ENCODE measurements at places on chromosomes 11 and 22. TPM values are rescaled to one million over a fixed set of nuclear protein-coding genes. Genes with fewer than 3 reads are reported as not detected.

Gene SSTR3
- total RNA-seq: not detected

Gene SPA17
- 6.8 TPM for total RNA-seq

Gene TCN2
- total RNA-seq: 61.3 TPM

Gene FAM227A
- total RNA-seq: 0.46 TPM

Gene SLC17A6
- not detected for total RNA-seq

GRCh38 chr22:20218987-20219386 is 49.1 kb downstream of the RTN4R start:
- no peak for DNase-seq

GRCh38 chr22:42188808-42189447 is 58.3 kb upstream of the CYP2D6 start:
- DNase-seq: no peak

- no peak for DNase-seq
These were observed 72.7 kb upstream of the PITPNB start for GRCh38 chr22:27991586-27992293.

- peak; percentile 53 for DNase-seq
These were observed 2.4 kb upstream of the RANGAP1 start for GRCh38 chr22:41288245-41288946.

DNA sequence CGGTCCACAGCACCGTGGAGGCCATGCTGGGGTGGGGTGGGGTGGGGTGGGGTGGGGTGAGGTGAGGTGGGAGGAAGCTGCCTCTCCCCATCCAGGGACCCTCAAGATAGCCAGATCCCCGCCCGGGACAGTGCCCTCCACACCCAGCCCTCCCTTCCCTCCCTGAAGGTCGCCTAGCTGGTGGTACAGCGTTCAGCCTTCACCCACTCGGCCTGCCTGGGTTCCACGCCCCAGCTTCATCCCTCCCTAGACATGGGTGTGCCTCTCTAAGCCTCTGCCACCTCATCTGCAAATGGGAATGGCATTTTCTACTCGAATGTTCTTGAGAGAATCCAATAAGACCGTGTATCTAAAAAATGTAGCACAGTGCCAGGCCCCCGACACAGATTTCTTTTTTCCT is 17.8 kb downstream of the KCTD17 start:
- no peak for DNase-seq

- DNase-seq: no peak
These were observed 11.0 kb downstream of the TP53AIP1 start for GRCh38 chr11:128931668-128932067.

DNA sequence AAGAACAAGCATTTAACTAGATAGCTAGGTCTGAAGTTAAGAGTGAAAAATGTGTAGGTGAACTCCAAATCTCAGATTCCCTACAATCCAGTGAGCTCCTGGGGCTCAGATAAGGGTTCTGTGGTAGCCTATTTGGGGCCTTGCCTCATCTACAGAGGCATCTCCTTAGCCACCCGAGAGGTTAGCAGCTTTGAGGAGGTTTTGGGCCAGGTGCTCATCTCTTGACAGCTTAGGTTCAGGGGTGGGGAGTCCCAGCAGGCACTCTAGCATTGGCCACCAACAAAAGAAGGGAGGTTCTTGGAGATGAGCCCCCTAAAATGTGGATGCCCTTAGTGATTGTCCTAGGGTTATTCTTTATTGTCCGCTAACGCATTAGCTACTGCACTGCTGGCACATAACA is 184.4 kb upstream of the B3GAT1 start:
- DNase-seq: no peak

- DNase-seq: no peak
These were observed 17.9 kb downstream of the SIK3 start for GRCh38 chr11:117080370-117080769.

- no peak for DNase-seq
These were observed 1091.9 kb upstream of the RAG2 start for GRCh38 chr11:37689951-37690350.

- DNase-seq: no peak
These were observed 55.6 kb upstream of the RRM1 start for GRCh38 chr11:4039011-4039410.

All from pulmonary artery endothelial cell (primary cell).